IPS-NIHi11 (cell line): ENCODE measurements at places on chromosomes 1 and 21.
A peak's percentile ranks its signal among the peaks of the same experiment; 100 is the strongest.

- DNase-seq, result no peak
Measured at GRCh38 chr1:107785496-107786202, 179.3 kb downstream of the VAV3 start.

GRCh38 chr21:32334980-32335531 lies 36.4 kb downstream of the MRAP start:
- DNase-seq, result peak; percentile 45

DNA sequence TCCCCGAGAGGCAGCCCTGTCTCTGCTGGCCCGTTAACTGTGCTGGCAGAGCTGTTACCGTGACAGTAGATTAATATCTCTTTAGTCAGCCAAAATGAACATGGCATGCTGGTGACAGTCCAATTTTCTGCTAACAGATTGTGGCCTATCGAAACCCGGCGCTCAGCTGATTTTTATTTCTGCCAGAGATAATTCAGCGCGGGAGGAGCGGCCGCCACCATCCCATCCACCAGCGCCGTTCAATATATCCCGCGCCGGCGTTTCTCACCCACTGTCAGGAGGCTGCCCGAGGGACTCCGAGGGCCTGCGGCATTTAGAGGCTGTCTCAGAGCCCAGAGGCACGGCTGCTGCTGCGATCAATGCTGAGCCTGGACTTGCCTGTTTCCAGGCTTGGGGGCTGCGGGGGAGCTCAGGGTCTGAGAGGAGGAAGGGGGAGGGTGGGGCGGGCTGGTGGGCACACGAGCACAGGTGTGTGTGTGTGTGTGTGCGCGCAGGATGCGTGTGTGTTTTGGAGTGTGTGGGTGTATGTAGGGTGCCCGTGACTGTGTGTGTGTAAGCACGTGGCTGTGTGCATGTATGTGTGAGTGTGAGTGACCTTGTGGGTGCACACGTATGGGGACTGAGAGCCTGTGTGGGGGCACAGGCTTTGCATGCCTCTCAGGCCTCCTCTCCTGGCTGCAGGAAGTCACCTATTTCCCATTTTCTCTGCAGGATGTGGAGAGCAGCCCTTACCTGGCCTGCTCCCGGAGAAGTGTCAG lies 109.7 kb upstream of the ACTRT2 start:
- DNase-seq, result no peak

GRCh38 chr1:15799928-15800835 lies 7.3 kb downstream of the UQCRHL start:
- DNase-seq, result peak; percentile 71

- no peak for DNase-seq
Measured at GRCh38 chr1:89546082-89546889, 21.7 kb downstream of the LRRC8B start.

GRCh38 chr1:53266038-53266437 lies 27.7 kb upstream of the MAGOH start:
- peak; percentile 64 for DNase-seq

DNA sequence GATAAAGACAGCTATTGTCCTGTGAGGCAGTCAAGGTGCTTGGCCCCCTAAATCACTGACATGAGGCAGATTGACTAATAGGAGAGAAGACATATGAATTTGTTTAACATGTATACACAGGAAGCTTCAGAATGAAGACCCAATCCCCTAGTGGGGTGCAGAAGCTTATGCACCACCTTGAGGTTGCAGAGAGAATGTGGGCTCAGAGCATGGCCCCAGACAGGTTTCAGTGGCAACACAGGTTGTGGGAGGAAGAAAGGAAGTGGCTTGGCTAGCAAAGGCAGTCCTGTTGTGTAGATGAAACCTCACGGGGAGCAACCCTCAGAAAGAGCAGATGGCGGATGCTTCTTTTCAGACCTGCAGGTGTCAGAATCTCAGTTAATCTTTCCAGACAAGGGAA lies 37.0 kb upstream of the PARP1 start:
- no peak for DNase-seq

DNA sequence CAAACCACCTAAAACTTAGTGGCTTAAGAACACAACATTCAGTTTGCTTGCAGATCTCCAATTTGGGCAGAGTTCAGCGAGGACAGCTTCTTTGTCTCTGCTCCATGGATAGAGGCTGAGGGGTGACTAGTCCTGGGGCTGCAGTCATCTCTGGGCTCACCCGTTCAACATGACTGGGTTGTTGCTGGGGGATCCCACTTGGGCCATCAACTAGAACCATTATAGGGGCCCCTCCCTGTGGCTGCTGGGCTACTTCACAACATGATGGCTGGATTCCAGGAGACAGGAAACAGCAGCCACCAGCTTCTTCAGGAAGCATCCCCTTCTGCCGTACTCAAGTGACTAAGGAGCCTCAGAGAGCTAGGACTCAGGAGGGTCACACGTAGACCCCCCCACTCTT lies 140.9 kb downstream of the RHOU start:
- no peak for DNase-seq

GRCh38 chr1:67672260-67672803 lies 12.7 kb upstream of the GADD45A start:
- no peak for DNase-seq

DNA sequence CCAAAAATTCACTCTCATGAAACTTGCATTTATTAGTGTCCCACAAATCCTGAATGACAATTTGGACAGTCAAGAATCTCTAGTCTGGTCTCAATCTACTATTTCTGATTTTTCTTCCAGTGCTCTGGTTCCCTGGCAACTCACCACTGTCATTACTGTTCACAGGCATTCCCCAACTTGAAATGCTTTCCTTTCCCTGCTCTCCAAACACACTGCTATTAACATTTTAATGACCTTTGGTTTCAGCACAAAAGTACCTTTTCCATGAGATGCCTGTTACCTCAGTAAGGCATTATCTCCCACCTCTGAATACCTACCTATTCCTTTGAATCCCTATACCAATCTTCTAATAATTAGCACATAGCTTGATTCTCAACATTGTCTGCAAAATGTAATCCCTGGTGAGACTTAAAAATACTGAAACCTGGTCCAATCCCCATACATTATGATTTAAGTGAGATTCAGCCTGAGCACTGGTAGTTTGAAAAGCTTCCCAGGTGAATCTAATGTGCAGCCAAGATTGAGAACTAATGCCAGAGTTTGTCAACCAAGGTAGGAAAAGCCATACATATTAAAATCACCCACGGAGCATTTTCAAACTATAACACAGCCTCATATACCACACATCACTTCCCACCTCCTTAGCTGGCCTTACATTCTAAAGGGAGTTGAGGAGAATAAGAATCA lies 11.7 kb upstream of the ANGPTL3 start:
- peak; percentile 18 for DNase-seq

DNA sequence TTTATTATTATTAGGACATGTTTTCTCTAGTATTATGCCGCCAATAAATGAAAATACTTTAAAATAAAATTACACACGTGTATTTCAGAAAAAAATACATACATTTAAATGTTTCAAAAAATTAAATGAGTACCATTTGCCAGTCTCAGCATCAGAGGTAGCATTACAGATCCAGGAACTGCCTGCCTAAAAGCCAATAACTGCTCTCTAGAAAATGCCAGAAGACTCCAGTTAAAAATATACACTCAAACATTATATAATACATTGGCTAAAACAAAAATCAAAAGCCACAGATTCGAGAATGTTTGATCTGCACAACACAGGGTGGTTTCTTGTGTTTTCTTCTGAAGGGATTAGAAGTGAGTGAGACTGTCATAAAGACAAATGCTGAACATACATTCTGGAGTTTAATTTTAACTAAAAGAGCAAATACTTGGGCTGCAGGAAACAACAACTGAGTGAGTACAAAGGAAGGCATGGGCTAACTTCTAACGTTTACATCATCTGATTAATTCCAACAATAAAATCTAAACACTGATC lies 105.5 kb downstream of the RERE start:
- DNase-seq, result no peak

- DNase-seq, result no peak
Measured at GRCh38 chr1:14928886-14929546, 224.5 kb upstream of the TMEM51 start.

GRCh38 chr1:97898948-97899347 lies 21.9 kb downstream of the DPYD start:
- no peak for DNase-seq

DNA sequence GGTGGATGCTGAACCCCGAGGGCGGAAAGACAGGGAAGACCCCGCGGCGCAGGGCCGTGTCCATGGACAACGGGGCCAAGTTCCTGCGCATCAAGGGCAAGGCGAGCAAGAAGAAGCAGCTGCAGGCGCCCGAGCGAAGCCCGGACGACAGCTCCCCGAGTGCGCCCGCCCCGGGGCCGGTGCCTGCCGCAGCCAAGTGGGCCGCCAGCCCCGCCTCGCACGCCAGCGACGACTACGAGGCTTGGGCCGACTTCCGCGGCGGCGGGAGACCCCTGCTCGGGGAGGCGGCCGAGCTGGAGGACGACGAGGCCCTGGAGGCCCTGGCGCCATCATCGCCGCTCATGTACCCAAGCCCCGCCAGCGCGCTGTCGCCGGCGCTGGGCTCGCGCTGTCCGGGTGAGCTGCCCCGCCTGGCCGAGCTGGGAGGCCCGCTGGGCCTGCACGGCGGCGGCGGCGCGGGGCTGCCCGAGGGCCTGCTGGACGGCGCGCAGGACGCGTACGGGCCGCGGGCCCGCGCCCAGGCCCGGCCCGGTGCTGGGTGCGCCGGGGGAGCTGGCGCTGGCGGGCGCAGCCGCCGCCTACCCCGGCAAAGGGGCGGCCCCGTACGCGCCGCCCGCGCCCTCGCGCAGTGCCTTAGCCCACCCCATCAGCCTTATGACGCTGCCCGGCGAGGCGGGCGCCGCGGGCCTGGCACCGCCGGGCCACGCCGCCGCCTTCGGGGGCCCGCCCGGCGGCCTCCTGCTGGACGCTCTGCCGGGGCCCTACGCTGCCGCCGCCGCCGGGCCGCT lies 20.7 kb downstream of the FOXO6 start:
- DNase-seq, result peak; percentile 79

- no peak for DNase-seq
Measured at GRCh38 chr1:231727171-231727570, 100.6 kb downstream of the DISC1 start.

GRCh38 chr1:30444401-30444800 lies 279.0 kb downstream of the MATN1 start:
- DNase-seq, result no peak

GRCh38 chr1:180633057-180634056 lies 1.5 kb downstream of the XPR1 start:
- no peak for DNase-seq

- DNase-seq, result no peak
Measured at GRCh38 chr1:42750041-42750440, 10.0 kb upstream of the CLDN19 start.

GRCh38 chr1:83769594-83770318 lies 229.2 kb downstream of the TTLL7 start:
- no peak for DNase-seq

- no peak for DNase-seq
Measured at GRCh38 chr1:243882276-243882675, 32.2 kb upstream of the AKT3 start.

GRCh38 chr1:53893999-53894636 lies at the start of gene DIO1:
DIO1 (plus strand) TSS chr1:53894187; CDS start chr1:53894211, 24 bp downstream.
- peak; percentile 53 for DNase-seq

GRCh38 chr1:215992620-215993019 lies 425.5 kb downstream of the KCTD3 start:
- peak; percentile 25 for DNase-seq

GRCh38 chr1:245397771-245398170 lies 243.0 kb downstream of the KIF26B start:
- no peak for DNase-seq

DNA sequence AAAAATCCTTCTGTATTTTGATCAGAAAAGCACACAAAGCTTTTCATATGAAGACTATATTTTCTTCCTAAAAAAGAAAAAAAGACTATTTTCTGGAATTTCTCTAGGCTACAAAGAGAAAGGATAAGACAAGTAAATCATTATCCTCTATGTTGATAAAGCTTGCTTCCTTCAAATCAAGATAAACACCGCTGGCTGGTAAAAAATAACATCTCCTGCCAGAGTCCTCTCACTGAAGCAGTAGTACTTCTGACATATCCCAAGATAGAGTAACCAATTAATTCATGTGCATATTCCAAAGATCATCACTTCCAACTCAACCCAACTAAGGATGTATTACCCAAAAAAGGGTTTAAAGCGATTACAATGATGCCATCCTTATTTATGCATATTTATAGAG lies 34.3 kb downstream of the DENND1B start:
- DNase-seq, result no peak

DNA sequence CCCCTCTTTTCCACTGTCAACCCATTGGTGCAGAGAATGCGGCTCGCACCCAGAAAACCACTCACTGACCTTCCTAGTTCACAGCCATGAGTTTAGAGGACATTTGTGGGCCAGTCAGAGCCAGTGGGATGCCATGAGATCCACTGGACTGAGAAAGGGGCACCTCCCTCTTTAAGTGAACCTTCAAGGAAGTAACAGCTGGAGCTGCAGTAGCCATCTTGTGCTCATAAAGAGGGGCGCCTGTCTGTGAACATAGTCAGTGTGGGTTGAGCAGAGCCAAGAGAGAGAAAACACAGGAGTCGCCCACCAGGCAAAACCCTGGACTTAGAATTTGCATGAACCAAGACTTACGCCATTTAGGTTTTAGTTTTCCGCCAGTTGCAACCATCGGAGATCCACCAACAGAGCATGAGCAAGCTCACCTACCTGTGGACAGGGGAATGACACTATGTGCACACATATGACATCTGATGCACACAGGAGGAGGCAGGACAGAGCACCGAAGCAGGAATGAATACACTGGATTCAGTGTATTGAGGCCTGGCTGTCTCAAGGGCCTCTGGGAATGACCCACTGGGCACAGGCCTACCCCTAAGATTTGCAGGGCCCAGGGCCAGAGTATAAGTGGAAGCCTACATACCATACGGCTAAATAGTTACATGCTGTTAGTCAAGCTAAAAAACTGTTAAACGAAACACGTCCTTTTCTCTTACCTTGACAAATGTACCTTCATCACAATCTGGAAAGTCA lies 151.6 kb downstream of the GRIK3 start:
- no peak for DNase-seq

GRCh38 chr1:218525451-218526197 lies 180.5 kb downstream of the TGFB2 start:
- DNase-seq, result no peak

- no peak for DNase-seq
Measured at GRCh38 chr1:3730543-3731247, 21.6 kb upstream of the CCDC27 start.

- DNase-seq, result peak; percentile 65
Measured at GRCh38 chr1:67489643-67490042, 59.4 kb upstream of the SERBP1 start.

- DNase-seq, result no peak
Measured at GRCh38 chr1:222769181-222769580, 32.2 kb downstream of the FAM177B start.
